M059J (cell line): ENCODE measurements at places on chromosomes 5 and 9.

DNA sequence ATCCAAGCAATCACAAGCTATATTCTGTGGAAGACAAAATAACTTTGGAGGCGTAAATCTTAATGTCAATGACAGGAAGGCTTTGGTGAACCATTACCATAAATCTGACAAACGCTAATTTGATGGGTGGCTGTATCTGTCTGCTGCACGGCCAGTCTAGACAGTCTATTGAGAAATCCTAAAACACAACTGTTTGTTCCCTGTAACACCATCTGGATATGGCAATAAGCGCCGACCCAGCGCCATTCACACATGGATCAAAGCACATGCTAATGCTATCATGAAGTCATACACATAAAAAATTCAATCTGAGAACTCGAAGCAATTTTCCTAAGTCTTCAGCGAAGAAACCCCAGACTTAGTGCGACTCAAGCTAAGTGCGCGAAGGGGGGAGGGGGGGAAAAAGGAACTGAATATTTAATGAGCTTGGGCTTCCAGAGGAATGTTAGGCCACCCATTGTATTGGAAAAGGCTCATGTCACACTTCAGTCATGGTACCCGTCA, 95.1 kb downstream of the ARL15 start:
- no peak for DNase-seq

- DNase-seq, result no peak
Observed at GRCh38 chr9:370086-370485, 155.4 kb downstream of the DOCK8 start.

DNA sequence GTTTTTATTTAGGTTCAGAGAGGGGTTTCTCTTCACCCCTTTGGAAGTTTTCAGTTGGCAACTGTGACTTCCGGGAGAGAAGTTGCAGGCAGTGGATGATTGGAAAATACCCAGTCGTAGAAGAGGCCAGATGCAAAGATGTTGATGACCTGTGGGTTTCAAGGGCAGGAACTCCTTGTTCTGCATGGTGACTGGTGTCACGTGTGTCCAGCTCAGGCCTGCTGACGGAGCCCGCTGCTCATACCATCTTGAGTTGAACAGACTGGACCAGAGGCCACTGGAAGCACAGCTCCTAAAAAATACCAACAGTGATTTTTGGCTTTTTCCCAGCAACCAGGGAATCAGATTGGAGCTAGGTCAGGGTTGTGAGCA, 243.9 kb upstream of the KLF4 start:
- peak; percentile 74 for DNase-seq

GRCh38 chr9:88809355-88810161, 181.7 kb upstream of the S1PR3 start:
- peak; percentile 47 for DNase-seq

DNA sequence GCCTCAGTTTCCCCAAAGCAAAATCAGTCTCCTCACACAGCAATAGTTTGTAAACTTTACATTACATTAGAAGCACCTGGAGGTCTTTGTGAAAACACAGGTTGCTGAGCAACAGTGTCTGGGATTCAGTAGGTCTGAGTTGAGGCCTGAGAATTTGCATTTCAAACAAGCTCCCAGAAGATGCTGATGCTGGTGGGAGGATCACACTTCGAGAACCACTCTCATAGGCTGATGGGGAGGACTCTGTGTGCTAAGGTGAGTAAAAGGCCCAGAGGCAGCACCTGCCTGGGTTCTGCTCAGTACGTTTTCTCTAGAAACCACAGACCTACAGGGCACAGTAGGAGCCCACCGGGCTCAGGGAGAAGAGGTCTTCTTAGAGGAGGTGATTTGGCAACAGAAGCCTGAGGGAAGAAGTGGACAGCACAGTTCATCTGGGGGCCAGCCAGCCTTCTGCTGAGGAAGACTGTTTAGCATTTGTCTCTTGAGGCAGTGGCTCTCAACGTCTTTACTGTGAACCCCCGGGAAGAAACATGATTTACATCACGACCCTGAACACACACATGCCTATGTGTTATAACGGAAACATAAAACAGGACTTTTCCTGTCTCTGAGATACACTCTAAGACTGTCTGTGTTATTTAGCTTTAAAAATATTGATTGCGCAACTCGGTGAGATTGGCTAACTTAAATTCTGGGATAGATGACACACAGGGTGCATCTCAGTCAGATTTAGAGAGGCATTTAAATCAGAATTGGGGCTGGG, 24.8 kb upstream of the DENND1A start:
- no peak for DNase-seq

- DNase-seq, result peak; percentile 97
Observed at GRCh38 chr5:17180864-17181723, 36.3 kb upstream of the BASP1 start.

- peak; percentile 42 for DNase-seq
Observed at GRCh38 chr9:78261403-78262001, 25.6 kb downstream of the CEP78 start.

- peak; percentile 22 for DNase-seq
Observed at GRCh38 chr9:80890124-80890523, 799.2 kb downstream of the TLE1 start.

DNA sequence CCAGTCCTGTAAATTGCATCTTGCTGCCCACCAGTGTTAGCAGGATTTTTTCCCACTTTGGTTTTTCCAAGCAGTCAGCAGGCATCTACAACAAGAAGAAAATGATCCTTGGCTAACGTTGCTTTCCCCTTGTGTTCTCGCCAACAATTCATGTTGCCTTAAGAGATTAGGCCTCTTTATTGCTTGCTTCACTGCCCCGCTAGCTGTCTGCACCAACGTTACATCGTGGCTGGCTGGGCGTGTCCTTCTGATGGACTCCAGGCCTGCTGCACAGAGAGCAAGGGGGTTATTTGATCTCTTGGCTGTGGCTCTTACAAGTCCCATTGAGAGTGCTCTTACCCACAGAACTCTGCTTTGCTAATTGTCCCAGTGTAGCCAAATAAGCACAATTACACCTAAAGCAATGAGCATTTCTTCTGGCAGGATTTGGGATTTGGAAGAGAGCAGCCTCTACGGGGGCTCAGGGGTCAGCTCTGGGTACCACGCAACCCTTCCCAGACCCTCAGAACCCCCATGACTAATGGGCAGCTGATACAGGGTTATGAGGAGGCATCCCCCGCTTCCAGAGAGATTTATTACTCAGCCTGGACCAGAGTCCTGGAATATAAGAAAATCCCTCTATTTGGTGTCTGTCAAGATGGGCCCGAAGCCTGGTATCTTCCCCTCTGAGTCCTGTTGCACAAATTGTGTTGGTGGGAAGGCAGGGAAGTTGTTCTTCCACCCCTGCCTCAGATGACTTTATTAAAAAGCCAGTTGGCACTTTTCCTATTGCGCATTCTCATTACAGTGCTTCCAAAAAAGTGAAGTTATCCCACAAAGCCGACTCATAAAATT, 17.6 kb downstream of the DCANP1 start:
- DNase-seq, result peak; percentile 21

GRCh38 chr5:157217289-157218024, 36.8 kb downstream of the ITK start:
- peak; percentile 12 for DNase-seq

DNA sequence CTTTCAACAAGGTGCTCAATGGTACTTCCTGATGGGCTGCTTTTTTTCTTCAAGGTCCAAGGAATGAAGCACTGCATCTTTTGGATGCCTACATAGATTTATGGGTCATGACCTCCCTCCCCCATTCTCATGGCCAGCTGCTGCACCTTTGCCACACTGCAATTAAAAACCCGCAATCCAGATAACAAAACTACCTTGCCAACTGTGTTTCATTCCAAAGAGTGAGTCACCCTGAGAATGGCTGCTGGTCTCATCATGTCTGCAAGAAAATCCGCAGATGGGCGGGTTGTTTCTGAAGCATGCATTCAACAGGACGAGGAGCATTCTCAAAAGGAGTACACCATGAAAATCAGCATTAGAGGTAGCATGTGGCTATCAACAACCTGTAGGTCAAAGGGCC, 139.8 kb downstream of the ELAVL2 start:
- DNase-seq, result peak; percentile 96
